ENCODE measurements at places on chromosomes 5 and 9.

GRCh38 chr5:16732356-16732755 is 115.6 kb upstream of the RETREG1 start:
- DNase-seq = no peak

DNA sequence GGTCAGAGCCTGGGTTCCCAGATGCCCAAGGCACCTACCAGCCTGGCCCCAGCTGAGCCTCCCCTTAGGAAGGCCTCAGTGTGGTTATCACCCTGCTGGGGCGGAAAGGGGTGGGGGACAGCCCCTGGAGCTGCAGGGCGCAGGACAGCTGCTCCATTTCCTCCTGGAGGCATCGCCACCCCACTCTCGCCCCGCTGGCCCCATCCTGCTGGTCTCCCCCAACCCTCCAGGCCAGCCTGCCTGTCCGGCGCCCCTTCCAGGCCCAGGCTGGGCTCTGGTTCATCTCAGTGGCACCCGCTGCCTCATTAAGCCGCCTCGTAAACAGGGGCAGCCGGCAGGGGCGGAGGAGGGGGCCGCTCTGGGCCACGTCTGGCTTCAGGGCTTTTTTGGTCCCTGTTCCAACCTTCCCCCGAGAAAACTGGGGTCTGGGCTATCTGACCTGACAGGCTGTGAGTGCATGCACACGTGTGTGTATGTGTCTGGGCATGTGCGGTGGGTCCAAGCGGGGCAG is 30.8 kb upstream of the ENHO start:
- no peak for DNase-seq

DNA sequence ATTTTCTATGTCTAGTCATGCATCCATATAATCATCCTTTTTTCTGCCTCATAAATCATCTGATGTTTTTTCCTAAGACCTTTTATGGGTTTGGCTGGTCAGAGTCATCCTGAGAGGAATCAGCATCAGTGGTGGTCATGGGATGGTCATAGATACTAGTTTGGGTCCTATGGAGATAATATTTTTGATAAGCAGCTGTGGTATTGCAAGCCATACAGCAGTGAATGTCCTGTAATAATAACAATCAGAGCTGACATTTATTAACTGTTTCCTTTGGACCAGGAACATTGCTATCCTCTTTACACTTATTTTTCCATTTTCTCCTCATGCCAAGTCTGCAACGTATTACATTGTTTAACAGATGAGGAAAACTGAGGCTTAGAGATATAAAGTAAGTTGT is 83.1 kb downstream of the TEX10 start:
- DNase-seq = no peak

DNA sequence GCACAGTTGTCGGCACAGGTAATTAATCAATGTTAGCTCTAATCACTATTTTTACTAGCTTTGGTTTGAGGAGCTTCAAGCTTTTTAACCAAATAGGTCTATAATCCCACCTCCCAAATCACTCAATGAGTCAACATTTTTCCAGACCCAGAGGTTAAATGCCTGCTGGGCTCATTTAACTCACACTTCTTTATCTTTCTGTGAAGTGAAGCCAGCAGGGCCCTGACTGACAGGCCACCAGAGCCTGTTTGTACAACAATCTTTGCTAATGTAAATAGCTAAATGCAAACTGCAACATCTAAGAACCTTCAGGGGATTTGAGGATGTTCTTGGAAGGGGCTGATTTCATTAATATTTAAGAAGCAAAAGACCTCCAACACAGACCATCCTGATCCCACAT is 98.4 kb upstream of the NREP start:
- no peak for DNase-seq

DNA sequence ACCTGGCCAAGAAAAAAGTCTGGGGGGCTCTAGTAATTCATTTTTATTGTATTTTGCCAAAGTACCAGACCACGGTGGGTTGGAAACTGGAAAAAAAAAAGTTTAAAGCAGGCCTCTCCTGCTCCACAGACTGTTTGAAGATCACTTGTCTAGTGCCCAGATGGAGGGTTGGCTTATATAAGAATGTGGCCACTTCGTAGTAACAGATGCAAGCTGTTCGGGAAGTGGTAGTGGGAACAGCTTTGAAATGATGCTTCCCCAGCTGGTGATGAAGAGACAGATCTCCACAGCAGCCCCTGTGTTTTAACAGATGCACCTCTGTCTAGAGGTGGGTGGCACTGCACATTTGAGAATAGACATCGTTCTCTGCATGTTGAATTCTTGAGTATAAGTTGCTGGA is 54.3 kb upstream of the DMRT3 start:
- no peak for DNase-seq

- no peak for DNase-seq
These were observed 25.7 kb upstream of the KLF9 start for GRCh38 chr9:70439991-70440706.

DNA sequence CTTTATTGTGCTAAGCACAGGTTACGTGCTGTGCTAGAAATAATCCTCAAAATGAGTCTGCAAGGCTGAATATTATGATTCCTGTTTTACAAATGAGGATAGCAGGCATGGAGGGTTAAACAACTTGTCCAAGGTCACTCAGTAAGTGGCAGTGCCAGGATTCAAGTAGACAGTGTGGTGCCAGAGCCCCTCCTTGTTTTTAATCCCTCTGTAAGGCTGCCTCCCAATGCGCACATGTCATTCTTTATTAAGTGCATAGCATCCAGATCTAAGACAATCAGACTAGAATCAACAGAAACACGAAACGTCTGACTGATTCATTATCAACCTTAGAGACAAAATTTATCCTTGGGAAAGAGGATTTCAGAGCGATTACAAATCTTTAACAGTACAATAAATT is 199.6 kb downstream of the SMARCA2 start:
- DNase-seq = no peak

DNA sequence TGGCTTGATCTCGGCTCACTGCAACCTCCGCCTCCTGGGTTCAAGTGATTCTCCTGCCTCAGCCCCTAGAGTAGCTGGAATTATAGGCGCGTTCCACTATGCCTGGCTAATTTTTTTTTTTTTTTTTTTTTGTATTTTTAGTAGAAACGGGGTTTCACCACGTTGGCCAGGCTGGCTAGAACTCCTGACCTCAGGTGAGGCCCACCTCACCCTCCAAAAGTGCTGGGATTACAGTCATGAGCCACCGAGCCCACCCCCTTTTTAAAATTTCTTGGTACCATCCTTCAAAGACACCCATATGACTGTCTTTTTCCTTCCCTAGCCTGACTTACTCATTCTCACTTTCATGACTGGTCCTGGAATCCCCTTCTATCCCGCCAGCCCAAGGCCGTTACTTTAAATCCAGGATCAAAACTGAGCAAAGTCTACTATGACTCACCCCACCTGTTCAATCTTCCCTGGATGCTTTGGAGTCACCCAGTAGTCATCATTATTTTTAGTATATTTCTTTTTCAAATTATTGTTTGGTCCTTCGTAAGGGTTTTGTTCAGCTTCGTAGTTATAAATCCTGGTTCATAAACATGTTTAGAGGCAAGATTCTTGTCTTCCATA is 1.2 kb upstream of the TBCA start:
- no peak for DNase-seq

GRCh38 chr9:91037511-91038482 is 236.2 kb downstream of the SYK start:
- no peak for DNase-seq

DNA sequence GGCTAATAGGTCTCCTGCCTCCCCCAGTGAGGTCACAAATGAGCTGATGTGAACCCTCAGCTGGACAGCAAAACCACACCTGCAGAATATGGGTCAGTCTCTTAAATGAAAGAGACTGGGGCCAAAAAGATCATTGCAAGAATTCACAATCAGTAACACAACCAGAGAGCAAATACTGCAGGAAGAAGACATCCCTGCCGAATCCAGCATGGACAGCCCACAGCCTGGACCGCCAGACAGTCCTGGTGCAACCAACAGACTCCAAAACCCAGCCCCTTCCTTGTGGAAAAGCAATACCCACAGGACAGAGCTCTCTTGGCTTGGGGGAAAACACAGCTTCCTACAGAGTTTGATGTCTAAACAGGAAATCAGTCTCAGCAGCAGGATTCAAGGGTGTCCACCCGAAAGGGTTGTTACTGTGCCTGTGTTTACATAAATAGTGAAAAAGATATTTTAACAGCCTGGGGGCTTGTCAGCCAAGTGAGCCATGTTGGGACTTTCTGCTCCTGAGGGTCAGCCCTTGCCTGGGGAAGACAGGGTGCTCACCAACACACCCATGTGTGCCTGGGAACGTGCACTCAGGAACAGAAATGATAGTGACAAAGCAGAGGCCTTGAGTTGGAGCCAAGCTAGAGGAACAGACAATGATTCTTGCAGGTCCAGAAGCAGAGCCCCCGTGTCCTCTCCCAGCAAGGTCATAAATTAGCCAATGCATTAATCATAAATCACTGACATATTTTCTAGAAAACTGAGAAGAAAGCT is 106.2 kb downstream of the SEMA5A start:
- no peak for DNase-seq
